Calu3 (cell line): ENCODE measurements at places on chromosomes 3 and 15. TPM values are rescaled to one million over a fixed set of nuclear protein-coding genes. Genes with fewer than 3 reads are reported as not detected.

Gene TGFBR2
- total RNA-seq: 103 and 105 TPM in 2 replicates

Gene COLQ
- total RNA-seq: 1.3 and 1.7 TPM in 2 replicates

Gene SUMF1
- total RNA-seq: 24.8 and 31.8 TPM in 2 replicates

Gene ACTRT3
- total RNA-seq: 2.2 and 2.5 TPM in 2 replicates

Gene TWF2
- total RNA-seq: 48.1 and 49.1 TPM in 2 replicates

Gene C3orf22
- not detected in 2 replicates for total RNA-seq

Gene CELF6
- 0.19 and 0.42 TPM in 2 replicates for total RNA-seq

Gene ULK4
- total RNA-seq: 8.6 and 8.7 TPM in 2 replicates

Gene ADAMTSL3
- 1.1 and 2.4 TPM in 2 replicates for total RNA-seq

Gene VGLL3
- 40.0 and 48.2 TPM in 2 replicates for total RNA-seq

Gene AMIGO3
- 0.49 and 0.73 TPM in 2 replicates for total RNA-seq

Gene CFAP20DC
- total RNA-seq: 5.8 and 5.9 TPM in 2 replicates

Gene NR1I2
- 2.9 and 6.0 TPM in 2 replicates for total RNA-seq

Gene LRRIQ4
- 0.27 TPM in 1 of 2 replicates, not detected in the other for total RNA-seq

DNA sequence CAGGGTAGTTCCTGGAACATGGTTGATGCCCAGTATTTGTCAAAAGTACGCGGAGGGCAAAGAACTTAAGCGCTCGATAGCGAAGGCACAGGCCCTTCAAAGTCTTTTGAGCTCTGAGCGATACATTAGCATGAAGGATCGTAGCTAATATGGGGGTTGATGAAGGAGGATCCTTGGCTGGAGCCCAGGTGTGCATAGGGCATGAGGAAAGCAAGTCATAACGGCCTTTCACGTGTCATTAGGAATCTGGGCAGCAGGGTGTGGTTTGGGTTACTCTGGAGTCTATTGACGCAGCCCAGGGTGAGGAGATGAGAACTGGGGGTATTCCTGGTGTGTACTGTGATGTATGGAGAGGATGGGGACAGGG lies 31.7 kb downstream of the SPINK8 start:
- H3K27me3 ChIP-seq: peaks cover 9% of the 10 kb centered on the region
- H3K36me3 ChIP-seq: peaks cover 29% of the 10 kb centered on the region
- H3K4me3 ChIP-seq: peak overlapping the region; percentile 98
- H3K27ac ChIP-seq: peak overlapping the region; percentile 94
- H3K4me1 ChIP-seq: peaks cover 28% of the 10 kb centered on the region
- DNase-seq: peak; percentile 28

GRCh38 chr3:96959901-96960641 lies 145.7 kb downstream of the EPHA6 start:
- peak overlapping the region; percentile 44 for H3K27ac ChIP-seq
- no peaks in the 10 kb centered on the region for H3K27me3 ChIP-seq
- DNase-seq: no peak
- H3K4me1 ChIP-seq: peaks cover 12% of the 10 kb centered on the region
- no peaks in the 10 kb centered on the region for H3K36me3 ChIP-seq

- H3K4me1 ChIP-seq: peaks cover 24% of the 10 kb centered on the region
- no peak for DNase-seq
- peaks cover 10% of the 10 kb centered on the region for H3K36me3 ChIP-seq
- H3K27me3 ChIP-seq: no peaks in the 10 kb centered on the region
- H3K27ac ChIP-seq: no peak overlapping the region
Observed at GRCh38 chr3:69241769-69242168, 119.4 kb upstream of the LMOD3 start.

GRCh38 chr15:89964232-89964954 lies 36.7 kb upstream of the ZNF710 start:
- no peak for DNase-seq
- H3K4me1 ChIP-seq: no peaks in the 10 kb centered on the region
- H3K27ac ChIP-seq: no peak overlapping the region
- H3K4me3 ChIP-seq: no peak overlapping the region
- peaks cover 28% of the 10 kb centered on the region for H3K27me3 ChIP-seq
- no peaks in the 10 kb centered on the region for H3K36me3 ChIP-seq

- H3K36me3 ChIP-seq: no peaks in the 10 kb centered on the region
- DNase-seq: no peak
- peaks cover 21% of the 10 kb centered on the region for H3K27me3 ChIP-seq
- H3K4me1 ChIP-seq: peaks cover 18% of the 10 kb centered on the region
- H3K4me3 ChIP-seq: no peak overlapping the region
Observed at GRCh38 chr3:125067225-125067624, 11.4 kb upstream of the HEG1 start.

DNA sequence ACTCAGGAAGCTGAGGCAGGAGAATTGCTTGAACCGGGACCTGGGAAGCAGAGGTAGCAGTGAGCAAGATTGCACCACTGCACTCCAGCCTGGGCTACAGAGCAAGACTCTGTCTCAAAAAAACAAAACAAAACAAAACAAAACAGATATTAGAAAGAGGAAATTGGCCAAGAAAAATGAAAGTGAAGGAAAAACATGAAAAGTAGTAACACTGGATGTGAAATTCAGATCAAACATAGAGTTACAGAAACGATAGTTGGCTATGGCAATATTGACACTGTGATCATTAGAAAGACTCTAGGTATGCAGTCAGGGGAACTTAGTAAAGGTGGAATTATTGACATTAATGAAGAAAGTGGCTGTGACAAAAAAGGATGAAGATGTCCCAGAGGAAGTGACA lies 13.2 kb upstream of the TIPARP start:
- no peak for DNase-seq
- no peaks in the 10 kb centered on the region for H3K36me3 ChIP-seq
- H3K4me3 ChIP-seq: no peak overlapping the region

DNA sequence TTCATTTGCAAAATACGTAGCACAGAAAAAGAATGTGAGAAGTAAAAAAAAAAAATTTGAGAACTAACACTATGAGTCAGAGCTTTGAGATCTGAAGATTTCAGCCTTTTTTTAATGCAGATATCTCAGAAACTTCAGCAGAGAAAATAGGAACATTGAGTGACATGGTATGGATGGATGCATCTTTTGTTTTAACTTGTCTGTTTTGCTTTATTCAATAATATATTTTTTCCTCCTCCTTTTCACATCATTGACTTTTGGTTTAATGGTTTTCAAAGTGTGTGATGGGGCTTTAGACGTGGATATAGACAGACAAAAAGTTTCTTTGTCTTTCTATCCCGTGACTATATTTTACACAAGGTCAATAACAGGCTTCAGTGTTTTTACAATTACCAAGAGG lies 426.7 kb upstream of the FRG2C start:
- DNase-seq: no peak
- no peak overlapping the region for H3K4me3 ChIP-seq
- peaks cover 6% of the 10 kb centered on the region for H3K4me1 ChIP-seq
- no peaks in the 10 kb centered on the region for H3K36me3 ChIP-seq

DNA sequence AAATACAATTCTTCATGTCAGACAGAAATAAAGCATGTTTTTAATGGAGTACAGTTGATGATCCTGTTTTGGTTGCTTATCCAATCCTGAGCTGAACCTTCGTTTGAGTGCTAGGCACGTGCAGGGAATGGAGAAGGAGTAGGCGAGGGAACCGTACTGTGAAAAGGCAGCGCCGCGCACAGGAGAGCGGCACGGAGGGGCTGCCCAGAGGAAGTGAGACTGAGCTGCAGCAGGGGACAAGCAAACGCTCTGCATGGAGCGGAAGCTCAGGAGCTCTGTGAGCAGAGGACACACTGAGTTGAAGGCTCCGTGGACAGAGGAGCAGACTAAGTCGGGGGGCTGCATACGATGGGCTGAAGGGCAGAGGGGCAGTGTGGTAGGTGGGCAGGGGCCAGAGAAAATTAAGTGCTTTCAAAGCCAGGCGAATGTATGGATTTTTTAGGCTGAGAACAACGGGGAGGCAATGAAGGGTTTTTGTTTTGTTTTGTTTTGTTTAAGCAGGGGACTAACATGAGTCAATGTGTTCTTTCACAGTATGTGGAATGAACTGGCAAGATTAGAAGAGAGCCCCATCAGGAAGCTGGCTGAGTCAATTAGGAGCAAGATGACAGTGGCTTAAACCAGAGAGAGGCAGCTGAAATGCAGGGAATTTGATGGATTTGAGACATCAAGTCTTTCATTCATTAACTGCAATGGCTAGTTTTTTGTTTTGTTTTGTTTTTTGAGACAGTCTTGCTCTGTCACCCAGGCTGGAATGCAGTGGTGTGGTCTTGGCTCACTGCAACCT lies 23.8 kb upstream of the TM2D3 start:
- no peaks in the 10 kb centered on the region for H3K27me3 ChIP-seq
- H3K36me3 ChIP-seq: peaks cover 4% of the 10 kb centered on the region
- no peak for DNase-seq
- no peak overlapping the region for H3K27ac ChIP-seq
- H3K4me3 ChIP-seq: no peak overlapping the region
- no peaks in the 10 kb centered on the region for H3K4me1 ChIP-seq

DNA sequence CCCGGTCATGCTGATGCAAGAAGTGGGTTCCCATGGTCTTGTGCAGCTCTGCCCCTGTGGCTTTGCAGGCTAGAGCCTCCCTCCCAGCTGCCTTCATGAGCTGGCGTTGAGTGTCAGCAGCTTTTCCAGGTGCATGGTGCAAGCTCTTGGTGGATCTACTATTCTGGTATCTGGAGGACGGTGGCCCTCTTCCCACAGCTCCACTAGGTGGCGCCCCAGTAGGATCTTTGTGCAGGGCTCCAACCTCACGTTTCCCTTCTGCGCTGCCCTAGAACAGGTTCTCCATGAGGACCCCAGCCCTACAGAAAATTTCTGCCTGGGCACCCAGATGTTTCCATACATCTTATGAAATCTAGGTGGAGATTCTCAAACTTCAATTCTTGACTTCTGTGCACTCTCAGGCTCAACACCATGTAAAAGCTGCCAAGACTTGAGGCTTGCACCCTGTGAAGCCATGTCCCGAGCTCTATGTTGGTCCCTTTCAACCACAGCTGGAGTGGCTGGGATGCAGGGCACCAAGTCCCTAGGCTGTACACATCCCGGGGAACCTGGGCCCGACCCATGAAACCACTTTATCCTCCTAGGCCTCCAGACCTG lies 238.4 kb upstream of the MDFIC2 start:
- no peaks in the 10 kb centered on the region for H3K36me3 ChIP-seq
- no peaks in the 10 kb centered on the region for H3K27me3 ChIP-seq
- DNase-seq: peak; percentile 75
- H3K27ac ChIP-seq: no peak overlapping the region

DNA sequence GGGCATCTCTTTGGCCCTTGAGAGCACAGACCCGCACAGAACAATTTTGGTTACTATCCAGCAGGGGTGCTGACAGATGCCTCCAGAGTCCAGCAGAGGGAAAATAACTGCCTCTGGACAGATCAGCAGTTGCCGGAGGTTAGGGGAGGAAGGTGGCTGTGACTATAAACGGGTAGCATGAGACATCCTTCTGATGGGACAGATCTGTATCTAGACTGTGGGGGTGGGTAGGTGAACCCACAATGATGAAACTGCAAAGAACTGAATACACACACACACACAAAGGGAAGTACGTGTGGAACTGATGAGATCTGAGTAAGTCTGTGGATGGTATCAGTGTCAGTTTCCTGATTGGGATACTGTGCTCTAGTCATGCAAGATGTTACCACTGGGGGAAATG lies 21.2 kb downstream of the ADAMTS7 start:
- no peak overlapping the region for H3K4me3 ChIP-seq
- H3K27me3 ChIP-seq: peaks cover 46% of the 10 kb centered on the region
- H3K4me1 ChIP-seq: no peaks in the 10 kb centered on the region
- no peaks in the 10 kb centered on the region for H3K36me3 ChIP-seq
- H3K27ac ChIP-seq: no peak overlapping the region

DNA sequence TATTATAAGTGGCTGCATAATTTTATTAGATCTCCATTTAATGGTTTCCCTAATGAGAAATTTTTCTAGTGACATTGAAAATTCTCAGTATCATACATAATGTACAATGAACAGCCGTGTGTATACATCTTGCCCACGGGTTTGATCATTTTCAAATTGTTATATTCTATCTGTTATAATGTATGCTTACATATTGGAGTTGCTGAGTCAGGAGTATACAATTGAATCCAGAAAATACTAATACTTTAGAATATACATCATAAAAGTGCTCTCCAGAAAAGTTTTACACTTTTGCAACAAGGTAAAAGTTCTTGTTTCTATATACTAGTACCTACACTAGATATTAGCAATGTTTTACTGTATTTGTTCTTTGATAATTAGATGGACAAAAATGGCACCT lies 82.8 kb downstream of the SPATA16 start:
- H3K27ac ChIP-seq: no peak overlapping the region
- H3K4me1 ChIP-seq: peaks cover 8% of the 10 kb centered on the region
- H3K4me3 ChIP-seq: no peak overlapping the region
- H3K36me3 ChIP-seq: no peaks in the 10 kb centered on the region

DNA sequence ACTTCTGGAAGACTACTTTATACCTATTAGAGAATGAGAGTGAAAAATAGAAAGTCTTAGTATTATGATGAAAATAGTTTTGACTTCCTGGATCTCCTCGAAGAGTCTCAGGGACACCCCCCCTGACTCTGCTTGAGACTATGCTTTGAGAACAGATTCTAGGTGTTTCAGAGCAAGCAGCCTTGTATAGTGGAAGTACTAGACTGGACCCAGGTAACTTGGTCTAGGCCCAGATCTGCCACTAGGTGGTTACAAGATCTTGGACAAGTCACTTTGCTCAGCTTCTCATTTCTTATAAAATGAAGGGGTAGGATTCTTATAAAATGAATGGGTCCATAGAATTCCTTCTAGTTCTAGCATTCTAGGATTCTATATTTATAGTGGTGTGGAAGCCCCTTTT lies 9.1 kb downstream of the ABHD5 start:
- H3K4me1 ChIP-seq: peaks cover 30% of the 10 kb centered on the region
- peak; percentile 26 for DNase-seq
- H3K27me3 ChIP-seq: no peaks in the 10 kb centered on the region
- no peak overlapping the region for H3K27ac ChIP-seq
- no peak overlapping the region for H3K4me3 ChIP-seq

- H3K27me3 ChIP-seq: no peaks in the 10 kb centered on the region
- H3K4me3 ChIP-seq: no peak overlapping the region
- no peak overlapping the region for H3K27ac ChIP-seq
- no peaks in the 10 kb centered on the region for H3K36me3 ChIP-seq
- H3K4me1 ChIP-seq: no peaks in the 10 kb centered on the region
Observed at GRCh38 chr15:53880357-53880756, 97.9 kb upstream of the UNC13C start.

DNA sequence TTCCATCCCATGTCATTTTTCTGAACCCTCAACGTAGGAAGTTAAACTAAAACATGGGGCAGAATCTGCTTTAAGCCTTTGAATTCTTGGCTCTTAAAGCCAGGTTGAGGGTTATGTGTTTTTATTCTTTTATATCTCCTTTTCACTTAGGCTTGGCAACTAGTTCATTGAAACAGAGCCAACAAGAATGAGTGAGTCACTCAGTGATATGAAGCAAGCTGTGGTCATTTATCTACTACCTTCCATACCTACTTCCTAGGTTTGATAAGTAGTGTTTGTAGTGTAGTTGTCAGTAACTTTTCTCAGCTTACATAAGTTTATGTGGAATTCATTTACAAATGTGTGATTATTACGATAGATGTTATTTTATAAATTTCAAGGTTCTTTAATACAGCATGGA lies 67.4 kb downstream of the SNRPN start:
- no peaks in the 10 kb centered on the region for H3K4me1 ChIP-seq
- no peak overlapping the region for H3K4me3 ChIP-seq
- H3K36me3 ChIP-seq: no peaks in the 10 kb centered on the region
- DNase-seq: no peak

- peaks cover 7% of the 10 kb centered on the region for H3K4me1 ChIP-seq
- H3K36me3 ChIP-seq: peaks cover 47% of the 10 kb centered on the region
- no peak for DNase-seq
- H3K27ac ChIP-seq: no peak overlapping the region
- H3K27me3 ChIP-seq: no peaks in the 10 kb centered on the region
- no peak overlapping the region for H3K4me3 ChIP-seq
Observed at GRCh38 chr3:49122451-49122850, 1.8 kb upstream of the USP19 start.

GRCh38 chr3:58355179-58355578 lies 22.5 kb downstream of the PXK start:
- H3K4me3 ChIP-seq: no peak overlapping the region
- DNase-seq: no peak
- no peak overlapping the region for H3K27ac ChIP-seq
- H3K36me3 ChIP-seq: no peaks in the 10 kb centered on the region
- no peaks in the 10 kb centered on the region for H3K27me3 ChIP-seq
